ENCODE measurements at places on chromosomes 12 and 14.

GRCh38 chr12:25332143-25332542 is 81.4 kb upstream of the KRAS start:
- DNase-seq, result no peak

DNA sequence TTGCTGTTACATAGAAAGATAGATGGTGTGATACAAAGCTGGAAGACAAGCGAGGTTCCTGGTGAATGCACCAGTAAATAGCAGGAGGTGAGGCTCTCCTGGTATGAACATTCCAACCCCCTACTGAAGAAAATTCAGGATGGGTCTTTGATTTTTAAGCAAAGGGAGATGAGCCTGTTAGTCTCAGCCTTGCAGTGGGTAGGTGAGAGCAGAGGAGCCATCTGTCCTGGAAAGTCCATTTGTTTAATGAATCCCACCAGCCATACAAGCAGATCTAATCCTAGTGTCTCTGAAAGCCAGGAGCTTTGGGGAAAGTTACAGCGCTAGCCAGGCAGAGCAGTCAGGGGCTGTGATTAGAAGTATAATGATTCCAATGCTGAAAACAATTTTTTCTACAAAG is 234.8 kb upstream of the FOXN3 start:
- no peak for DNase-seq

GRCh38 chr12:65956056-65956738 is 131.9 kb downstream of the HMGA2 start:
- no peak for DNase-seq

- DNase-seq, result no peak
Measured at GRCh38 chr14:44812672-44813071, 149.1 kb downstream of the KLHL28 start.

GRCh38 chr14:95296966-95297365 is 22.7 kb downstream of the CLMN start:
- no peak for DNase-seq

GRCh38 chr12:662566-663292 is 516 bp downstream of the NINJ2 start:
- no peak for DNase-seq

DNA sequence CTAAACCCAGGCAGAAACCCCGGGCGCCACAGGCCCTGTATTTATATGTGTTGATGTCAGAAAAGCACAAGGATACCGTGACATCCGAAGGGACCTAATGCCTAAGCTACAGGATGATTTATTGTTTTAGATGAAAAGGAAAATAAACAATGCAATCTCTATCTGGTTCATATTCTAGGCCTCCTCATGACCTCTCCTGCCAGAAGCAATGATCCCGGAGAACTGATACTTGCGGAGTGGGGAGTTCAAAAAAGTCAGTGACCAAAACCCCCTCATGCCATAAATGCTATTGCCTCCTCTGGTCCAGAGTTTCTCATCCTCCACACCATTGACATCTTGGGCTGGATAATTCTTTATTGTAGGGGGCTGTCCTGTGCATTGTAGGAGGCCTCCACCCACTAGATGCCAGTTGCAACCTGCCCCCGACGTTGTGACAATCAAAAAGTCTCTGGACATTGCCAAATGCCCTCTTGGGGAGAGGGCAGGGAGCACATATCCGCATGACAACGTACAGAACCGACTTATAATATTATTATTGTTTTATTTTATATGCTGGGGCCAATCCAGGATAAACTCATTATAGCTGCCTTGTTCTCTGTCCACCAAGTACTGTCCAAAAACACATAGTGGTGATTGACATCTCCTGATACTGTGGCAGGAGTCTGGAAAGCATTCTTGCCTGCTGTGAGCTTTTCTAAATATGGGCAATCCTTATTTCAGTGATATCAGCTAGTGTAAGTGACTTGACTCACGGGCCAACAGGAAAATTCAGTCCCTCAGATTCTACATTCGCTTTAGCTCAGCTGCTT is 1.1 kb upstream of the CSRP2 start:
- DNase-seq, result no peak
